ENCODE measurements at places on chromosomes 1 and 21.

DNA sequence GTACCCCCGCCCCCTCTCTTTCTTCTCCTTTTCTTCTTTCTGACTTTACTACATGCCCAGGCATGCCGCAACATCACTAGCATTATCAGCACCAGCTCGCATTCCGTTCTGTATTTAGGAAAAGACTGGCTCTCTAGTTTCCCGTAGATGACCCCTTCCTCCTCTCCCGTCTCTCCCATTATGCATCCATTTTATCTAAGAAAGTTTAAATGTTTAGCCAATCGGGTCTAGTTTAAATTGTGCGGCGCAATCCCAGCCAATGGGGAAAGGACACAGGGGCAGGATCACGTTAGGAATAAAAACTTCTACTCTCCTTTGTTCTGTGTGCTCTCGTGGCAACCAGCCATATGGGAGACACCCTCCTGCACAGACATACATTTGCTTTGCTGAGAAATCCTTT, 2.3 kb upstream of the KRTAP10-7 start:
- DNase-seq = no peak

GRCh38 chr1:92907949-92908684, 53.1 kb downstream of the DIPK1A start:
- no peak for DNase-seq

DNA sequence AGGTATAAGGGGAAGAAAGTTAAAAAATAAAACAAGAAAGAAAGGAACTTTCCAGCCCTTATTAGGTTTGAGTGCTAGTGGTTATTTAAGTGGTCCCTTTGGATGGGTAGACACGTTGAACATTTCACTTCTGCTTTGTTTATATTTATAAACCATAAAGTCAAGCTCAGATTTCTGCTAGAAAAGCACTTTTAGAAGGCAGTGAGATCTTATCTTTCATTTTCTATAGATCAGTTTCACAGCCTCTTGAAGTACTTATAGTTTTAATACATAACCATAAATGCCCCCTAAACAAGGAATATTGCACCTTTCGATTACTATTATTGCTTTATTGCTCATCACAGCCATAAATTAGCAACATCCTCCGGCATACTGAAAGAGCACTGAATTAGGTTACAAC, 446.8 kb upstream of the PLXNA2 start:
- no peak for DNase-seq

DNA sequence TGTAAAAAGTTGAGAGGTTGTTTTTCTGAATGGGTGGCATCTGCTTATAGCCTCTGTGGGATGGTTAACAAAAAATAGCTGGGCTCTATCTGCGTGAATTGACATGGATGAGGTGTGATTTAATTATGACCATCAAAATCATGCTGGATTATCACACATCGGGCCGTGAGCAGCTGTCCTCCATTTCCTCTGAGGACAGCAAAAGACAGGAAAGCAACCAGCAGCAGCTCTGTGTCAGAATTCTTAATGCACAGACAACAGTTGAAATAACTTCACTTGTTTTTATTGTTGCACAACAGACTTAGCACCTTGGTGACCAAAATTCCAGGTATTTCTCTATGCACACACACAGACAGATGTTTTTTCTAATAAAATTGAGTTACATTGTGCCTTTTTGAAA, 54.5 kb upstream of the LAPTM5 start:
- no peak for DNase-seq

- peak; percentile 32 for DNase-seq
Measured at GRCh38 chr1:209569455-209570207, 13.9 kb upstream of the CAMK1G start.

GRCh38 chr1:211217392-211217791, 41.8 kb upstream of the RCOR3 start:
- DNase-seq = no peak

DNA sequence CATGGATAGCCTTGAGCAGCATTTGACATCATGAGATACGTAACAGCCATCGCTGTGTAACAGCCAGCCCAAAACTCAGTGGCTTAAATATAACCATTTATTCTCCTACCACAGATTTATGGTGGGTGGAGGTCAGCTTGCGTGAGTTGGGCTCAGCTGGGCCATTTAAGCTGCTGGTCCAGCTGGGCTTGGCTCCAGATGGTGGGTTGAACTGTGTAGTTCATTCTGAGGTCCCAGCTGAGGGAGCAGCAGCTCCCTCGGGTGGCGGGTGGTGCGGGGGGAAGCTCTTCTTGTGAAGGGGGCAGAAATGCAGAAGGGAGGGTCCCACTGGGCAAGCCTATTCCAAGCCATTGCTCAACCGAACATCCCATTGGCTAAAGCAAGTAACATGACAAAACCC, 75.9 kb downstream of the IGSF21 start:
- no peak for DNase-seq

DNA sequence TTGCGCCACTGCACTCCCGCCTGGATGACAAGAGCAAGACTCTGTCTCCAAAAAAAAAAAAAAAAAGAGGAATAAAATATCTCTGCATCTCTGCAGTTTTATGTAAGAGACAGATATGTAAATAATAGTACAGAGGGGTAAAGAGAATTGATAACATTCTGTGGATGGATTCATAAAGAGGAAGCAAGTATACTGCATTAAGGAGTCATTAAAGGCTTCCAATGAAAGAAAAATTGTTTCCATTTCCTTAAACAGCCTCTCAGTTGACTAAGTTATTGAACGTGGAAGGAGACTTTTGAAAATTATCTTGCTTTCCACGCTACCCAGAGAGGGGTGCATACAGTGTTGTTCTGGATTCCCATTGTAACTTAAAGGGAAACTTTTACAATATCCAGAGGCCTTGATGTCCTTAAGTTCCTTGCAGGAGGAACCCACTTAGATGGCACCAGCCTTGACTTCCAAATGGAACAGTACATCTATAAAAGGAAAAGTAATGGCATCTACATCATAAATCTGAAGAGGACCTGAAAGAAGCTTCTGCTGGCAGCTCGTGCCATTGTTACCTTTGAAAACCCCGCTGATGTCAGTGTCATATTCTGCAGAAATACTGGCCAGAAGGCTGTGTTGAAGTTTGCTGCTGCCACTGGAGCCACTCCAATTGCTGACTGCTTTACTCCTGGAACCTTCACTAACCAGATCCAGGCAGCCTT, 13.8 kb downstream of the CEP350 start:
- DNase-seq = no peak

- no peak for DNase-seq
Measured at GRCh38 chr1:41322101-41322661, 39.1 kb upstream of the FOXO6 start.

DNA sequence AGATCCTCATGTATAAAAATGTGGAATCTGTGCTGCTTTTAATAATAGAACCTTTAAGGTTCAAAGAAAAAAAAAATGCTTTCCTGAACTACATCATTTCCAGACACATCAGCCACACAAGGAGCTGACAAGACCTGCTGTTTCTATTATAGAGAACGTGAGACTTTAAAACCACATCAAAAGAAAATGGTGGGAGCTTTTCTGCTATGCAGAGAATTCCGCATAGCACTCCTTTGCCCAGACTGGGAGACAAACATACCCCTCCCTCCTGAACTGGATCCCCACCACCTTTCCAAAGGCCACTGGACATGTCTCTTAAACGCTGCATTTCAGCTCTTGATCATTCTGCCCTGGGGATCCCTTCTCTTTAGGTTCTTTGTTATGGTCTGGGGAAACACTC, 41.9 kb downstream of the TRIT1 start:
- DNase-seq = no peak

DNA sequence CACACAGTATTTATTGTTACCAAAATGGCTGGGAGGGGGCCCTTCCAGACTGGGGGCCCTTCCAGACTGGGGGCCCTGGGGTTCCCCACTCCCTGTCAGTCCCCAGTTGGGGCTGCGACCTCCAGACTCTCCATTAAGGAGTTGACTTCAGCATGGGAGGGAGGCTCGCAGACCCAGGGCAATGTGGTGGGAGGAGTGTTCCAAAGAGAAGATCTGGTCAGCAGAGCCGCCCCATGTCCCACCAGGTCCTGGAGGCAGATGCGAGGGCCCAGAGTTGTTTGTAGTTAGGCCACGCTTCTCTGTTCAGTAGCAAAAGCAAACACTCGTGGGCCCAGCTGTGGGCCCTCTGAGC, 285.5 kb downstream of the LRRC40 start:
- DNase-seq = no peak

- DNase-seq = no peak
Measured at GRCh38 chr1:200885623-200886402, 8.9 kb upstream of the INAVA start.
